NCI-H146 (cell line): ENCODE measurements at places on chromosomes 4 and X.

DNA sequence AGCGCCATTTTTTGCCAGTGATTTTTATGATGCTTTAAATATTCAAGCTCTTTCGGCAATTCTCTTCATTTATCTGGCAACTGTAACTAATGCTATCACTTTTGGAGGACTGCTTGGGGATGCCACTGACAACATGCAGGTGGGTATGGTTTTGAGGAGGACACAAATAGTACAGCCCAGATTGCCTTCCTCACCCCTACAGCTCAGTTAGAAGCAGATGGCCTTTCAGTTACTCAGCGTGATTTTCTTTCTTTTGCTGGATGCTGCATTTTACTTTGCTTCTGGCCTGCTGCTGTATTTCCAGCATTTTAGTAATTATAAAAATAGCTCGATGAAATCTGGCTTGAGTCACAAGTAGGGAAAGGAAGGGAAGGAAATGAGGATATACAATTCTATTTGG is 114.7 kb downstream of the SLC4A4 start:
- DNase-seq, result no peak

DNA sequence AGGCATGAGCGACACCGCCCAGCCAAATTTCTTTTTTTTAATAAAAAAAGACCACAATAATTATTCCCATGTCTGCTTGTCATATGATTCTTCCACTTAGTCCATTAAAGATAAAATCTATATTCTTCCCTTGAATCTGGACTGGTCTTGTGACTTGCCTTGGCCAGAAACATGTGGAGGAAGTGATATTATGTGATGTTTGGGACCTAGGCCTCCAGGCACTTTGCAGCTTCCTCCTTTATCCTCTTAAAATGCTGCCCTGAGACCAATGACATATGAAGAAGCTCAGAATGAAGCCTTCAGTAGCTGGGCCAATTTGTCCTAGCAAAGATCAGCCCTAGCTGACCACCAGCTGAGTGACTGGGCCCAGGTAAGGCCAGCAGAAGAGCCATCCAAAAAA is 250.0 kb downstream of the INPP4B start:
- no peak for DNase-seq

DNA sequence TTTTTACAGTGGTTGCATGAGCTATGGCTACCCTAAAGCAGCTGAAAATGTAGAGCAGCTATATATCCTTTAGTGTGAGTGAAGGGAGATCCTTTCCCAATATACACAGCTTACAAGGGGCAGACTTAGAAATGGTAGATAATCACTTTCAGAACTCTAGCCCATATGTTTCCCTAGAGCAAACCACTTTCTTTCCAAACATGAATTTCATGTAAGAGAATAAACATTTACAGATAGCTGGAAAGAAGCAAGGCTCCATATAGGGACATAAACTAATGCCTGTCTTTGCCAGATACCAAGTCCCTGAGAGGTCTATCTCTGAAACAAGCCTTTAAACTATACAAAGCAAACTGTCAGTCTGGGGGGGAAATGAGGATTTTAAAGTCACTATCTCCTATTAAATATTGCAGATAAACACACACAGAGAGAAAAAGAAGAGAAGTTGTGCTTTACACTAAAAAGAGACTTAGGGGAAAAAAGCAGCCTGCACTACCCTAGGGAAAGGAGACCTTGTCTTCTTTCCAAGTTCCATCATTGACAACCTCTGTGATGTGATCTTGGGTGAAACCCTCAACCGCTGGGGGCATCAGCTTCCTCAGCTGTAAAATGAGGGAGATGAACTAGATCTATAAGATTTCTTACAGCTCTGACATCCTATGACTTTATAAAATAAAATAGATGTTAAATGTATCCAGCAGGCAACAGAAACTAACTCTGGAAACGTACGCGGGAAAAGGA is 73.6 kb downstream of the TMEM156 start:
- no peak for DNase-seq

DNA sequence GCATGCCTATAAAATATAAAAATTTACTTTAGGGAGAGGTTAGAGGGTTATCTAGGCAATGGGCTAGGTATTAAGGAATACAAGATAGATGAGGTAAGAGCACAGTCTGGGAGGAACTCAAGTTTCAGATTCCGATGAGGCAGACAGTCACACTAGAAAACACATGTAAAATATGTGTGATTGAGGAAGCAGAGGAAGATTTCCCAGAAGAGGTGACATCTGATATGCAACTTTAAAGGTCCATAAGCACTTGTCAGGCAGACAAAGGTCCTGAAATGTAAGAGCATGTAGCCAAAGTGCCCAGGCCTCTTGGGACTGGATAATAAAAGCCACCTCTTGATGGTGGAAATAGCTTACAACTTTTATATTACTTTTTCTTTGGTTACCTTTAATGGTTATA is 81.1 kb upstream of the AADAT start:
- DNase-seq, result no peak

- no peak for DNase-seq
Measured at GRCh38 chrX:133290076-133290475, 71.9 kb upstream of the TFDP3 start.

DNA sequence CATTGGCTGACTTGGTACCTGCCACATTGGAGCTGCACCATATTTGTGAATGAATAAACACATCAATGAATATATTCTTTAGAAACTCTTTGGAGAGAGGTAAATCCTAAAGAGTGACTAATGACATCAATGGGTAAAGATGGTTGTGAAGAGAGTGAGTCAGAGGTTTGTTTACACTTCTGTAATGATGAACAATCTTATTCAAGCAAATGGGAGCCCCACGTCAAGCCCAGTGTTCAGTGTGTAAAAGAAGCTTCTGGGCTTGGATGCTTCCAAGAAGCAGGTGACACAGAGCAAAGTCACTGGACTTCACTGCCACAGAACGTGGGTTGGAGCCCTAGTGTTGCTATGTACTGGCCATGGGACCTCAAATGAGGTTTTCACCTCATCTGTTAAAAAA is 319.0 kb downstream of the STK32B start:
- DNase-seq, result no peak

- no peak for DNase-seq
Measured at GRCh38 chr4:71300964-71301363, 37.9 kb upstream of the SLC4A4 start.

DNA sequence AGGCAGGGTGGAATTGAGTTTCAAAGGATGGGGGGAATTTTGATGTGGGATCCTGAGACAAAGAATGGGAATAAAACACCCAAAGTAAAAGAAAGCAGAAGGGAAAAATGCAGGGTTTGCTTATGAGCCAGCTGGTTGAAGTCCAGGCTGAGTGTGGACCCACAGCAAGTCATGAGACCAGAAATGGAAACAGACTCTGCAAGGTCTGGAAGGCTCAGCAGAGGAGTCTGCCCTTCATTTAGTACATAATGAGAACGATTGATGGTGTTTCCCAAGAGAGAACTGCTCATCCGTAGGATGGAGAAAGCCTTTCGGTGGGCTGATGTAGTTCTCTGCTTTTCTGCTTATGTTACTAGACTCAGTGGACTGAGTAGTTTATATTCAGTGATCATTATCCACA is 259.1 kb downstream of the C4orf33 start:
- no peak for DNase-seq

GRCh38 chr4:170743633-170744032 is 653.9 kb upstream of the AADAT start:
- peak; percentile 17 for DNase-seq

DNA sequence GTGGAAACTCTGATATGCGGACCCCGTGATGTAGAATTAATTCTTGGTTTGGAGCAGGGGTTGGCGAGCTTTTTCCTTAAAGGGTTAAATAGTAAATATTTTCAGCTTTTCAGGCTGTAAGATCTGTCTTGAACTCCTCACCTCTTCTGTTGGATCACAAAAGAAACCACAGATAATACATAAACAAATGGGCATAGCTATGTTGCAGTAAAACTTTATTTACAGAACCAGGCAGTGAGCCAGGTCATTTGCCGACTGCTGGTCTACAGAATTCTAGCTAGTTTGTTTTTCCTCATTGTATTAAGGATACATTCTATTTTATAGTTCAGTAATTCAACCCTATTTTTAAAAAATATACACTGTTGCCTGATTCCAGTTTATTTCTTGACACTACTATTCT is 116.6 kb downstream of the PAPSS1 start:
- DNase-seq, result no peak

- no peak for DNase-seq
Measured at GRCh38 chrX:77786365-77786680, 307 bp upstream of the ATRX start.

DNA sequence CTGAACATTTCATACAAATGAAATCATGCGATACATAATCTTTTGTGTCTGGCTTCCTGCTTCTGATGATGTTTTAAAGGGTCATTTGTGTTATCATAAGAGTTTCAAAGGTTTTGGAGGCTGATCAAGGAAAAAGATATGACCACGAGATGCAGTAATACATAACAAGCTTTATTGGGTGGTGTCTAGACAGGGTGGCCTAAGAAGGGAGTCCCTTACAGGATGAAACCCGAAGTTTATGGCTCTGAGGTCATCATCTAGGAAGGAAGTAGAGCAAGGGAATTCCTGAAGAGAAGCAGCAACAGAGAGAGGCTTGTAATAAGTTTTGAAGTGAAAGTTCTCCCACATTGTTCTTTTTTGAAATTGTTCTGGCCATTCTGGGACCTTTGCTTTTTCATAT is 40.8 kb upstream of the SOD3 start:
- no peak for DNase-seq

- no peak for DNase-seq
Measured at GRCh38 chr4:89645482-89645881, 191.5 kb downstream of the SNCA start.

DNA sequence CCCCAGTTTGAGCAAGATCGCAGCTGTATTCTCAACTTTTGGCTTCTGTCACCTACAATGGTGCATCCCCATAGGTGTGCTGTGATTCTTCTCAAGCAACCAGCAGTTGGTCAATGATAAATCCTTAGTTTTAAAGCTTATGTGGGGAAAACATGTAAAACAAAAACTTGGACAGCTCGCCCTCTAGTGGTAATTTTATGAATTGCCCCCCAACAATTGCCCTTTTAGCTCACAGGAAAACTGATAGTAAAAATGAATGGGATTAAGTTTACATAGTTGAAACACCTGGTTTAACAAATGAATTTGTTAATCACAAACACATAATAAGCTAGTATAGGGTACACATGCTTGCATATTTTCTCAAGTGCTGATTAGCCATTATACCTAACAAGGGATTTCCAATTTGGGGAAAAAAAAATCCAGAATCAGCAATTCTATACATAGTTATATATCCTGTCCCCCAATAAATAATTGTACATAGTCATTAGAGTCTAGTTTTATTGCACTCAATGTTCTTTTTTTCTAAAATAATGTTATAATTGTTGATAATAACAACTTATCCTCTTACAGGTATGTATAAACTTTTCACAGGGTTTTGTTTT is 30.1 kb downstream of the TEX13A start:
- DNase-seq, result peak; percentile 2

DNA sequence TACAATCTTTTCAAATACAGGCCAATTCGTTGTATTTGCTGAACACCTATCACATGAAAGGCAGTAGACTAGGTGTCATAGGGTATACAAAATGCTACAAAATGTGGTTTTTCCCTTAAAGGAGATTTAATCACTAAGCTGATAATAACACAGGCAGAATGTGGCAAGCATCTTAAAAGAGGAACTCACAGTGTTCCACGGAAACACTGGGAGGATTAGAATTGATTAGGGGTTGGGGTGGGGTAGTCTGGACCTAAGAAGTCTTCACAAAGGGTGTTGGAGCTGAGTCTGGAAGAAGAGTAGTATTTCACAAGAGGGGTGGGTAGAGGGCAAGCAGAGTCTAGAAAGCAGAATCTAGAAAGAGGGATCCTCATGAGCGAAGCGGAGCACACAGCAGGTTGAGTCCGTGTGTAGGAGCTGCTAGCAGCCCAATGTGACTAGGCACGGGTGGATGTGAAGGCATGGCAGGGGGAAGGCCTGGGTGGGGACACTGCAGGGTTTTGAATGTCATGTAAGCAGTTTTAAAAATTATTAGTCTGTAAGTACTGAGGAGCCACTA is 123.6 kb downstream of the MGST2 start:
- no peak for DNase-seq

DNA sequence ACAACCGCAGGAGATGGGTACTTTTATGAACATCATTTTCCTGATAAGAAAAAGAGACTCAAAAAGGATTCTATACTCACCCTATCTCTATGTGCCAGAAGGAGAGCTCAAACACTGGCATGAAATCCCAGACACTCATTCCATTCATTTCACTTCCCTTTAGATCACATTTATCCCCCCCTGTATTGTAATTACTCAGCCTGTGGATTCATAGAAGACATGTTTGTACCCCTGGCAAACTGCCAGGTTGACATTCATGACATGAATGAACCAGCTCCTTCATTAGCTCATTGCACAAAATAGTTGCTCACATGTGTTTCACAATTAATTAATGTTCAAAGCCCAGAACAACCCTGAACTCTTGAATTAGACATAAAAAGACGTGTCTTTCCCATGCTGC is 4.9 kb downstream of the SMR3A start:
- peak; percentile 54 for DNase-seq

GRCh38 chr4:24971192-24971591 is 58.4 kb upstream of the CCDC149 start:
- peak; percentile 22 for DNase-seq

GRCh38 chrX:7068939-7069367 is 78.6 kb upstream of the STS start:
- no peak for DNase-seq

GRCh38 chr4:54659749-54660535 is 2.2 kb downstream of the KIT start:
- DNase-seq, result no peak

- no peak for DNase-seq
Measured at GRCh38 chrX:48591255-48591791, 6.0 kb upstream of the WDR13 start.

DNA sequence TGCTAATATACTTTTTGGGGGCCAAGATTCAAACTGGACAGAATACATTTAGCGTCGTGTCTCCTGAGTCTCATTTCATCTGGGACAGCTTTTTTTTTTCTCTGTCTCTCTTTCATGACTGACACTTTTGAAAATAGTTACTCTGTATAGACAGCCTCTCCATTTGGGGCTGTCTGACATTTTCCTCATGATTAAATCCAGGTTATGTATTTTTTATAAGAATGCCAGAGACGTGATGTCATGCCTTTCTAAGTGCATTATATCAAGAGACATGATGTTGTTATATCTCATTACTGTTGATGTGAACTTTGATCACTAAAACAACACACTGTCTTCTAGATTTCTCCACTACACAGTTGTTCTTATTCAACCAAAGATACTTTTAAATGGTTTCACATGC is 199.0 kb downstream of the BANK1 start:
- no peak for DNase-seq

DNA sequence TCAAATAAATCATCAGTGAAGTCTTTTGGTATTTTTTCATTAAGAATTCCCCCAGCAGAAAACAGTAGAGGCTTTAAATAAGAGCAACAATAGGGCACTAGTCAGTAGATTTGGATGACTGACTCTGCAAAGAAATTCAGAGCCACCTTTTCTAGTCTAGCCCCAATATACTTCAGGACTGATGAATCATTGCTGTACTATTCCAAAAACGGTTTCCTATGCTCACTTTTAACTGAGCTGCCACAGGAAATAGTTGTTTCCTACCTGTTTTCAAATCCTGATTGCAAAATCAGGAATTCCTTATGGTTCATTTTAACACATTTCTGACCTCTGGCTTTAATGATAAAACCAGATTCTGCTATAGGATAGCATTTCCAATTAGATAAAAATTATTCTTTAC is 171.6 kb downstream of the NR3C2 start:
- DNase-seq, result no peak

- no peak for DNase-seq
Measured at GRCh38 chrX:3541336-3541735, 172.1 kb downstream of the PRKX start.

- DNase-seq, result no peak
Measured at GRCh38 chr4:150192986-150193385, 114.7 kb downstream of the DCLK2 start.

GRCh38 chr4:6031846-6032245 is 13.6 kb upstream of the C4orf50 start:
- DNase-seq, result no peak
